ENCODE measurements at places on chromosomes 13 and 19. TPM values are rescaled to one million over a fixed set of nuclear protein-coding genes. Genes with fewer than 3 reads are reported as not detected.

KLHL1 gene
- not detected for total RNA-seq

PGLYRP1 gene
- not detected for total RNA-seq

UQCRFS1 gene
- total RNA-seq, result 42.2 TPM

GIPC3 gene
- not detected for total RNA-seq

SIGLEC12 gene
- not detected for total RNA-seq

PCDH17 gene
- not detected for total RNA-seq

ATP4B gene
- total RNA-seq, result not detected

CGB3 gene
- total RNA-seq, result not detected

MAP2K2 gene
- 150 TPM for total RNA-seq

PRRG2 gene
- total RNA-seq, result 8.2 TPM

DDX39A gene
- 103 TPM for total RNA-seq

CEACAM3 gene
- not detected for total RNA-seq

ICAM4 gene
- total RNA-seq, result 0.08 TPM

NLRP5 gene
- not detected for total RNA-seq

CAPNS1 gene
- 371 TPM for total RNA-seq

TBC1D4 gene
- 10.4 TPM for total RNA-seq

CASP14 gene
- total RNA-seq, result 0.53 TPM

Data from hair follicular keratinocyte (primary cell).